ENCODE measurements at places on chromosomes 6 and 20. TPM values are rescaled to one million over a fixed set of nuclear protein-coding genes. Genes with fewer than 3 reads are reported as not detected.

The ZNF451 gene
- total RNA-seq, result 64.9 TPM

The SLC2A10 gene
- not detected for total RNA-seq

The AKAP12 gene
- 0.75 TPM for total RNA-seq

The LHFPL5 gene
- total RNA-seq, result not detected

The DACT2 gene
- total RNA-seq, result 0.91 TPM

The ADGRB3 gene
- not detected for total RNA-seq

The NHLRC1 gene
- 0.30 TPM for total RNA-seq

The GNRH2 gene
- total RNA-seq, result 0.63 TPM

The LRRC73 gene
- not detected for total RNA-seq

The HTR1B gene
- total RNA-seq, result not detected

The GINS1 gene
- 36.5 TPM for total RNA-seq

The ADGRG6 gene
- 0.52 TPM for total RNA-seq

The CRISP3 gene
- not detected for total RNA-seq

The ZNF311 gene
- total RNA-seq, result 0.26 TPM

The THBS2 gene
- total RNA-seq, result not detected

The CRYBG1 gene
- total RNA-seq, result 44.1 TPM

The RRBP1 gene
- 55.7 TPM for total RNA-seq

The KHDC1L gene
- total RNA-seq, result not detected

The GSTA2 gene
- not detected for total RNA-seq

The TREM1 gene
- not detected for total RNA-seq

The ZMYND8 gene
- total RNA-seq, result 45.2 TPM

The POPDC3 gene
- total RNA-seq, result not detected

The GJA10 gene
- 1.3 TPM for total RNA-seq

The ZFAND3 gene
- total RNA-seq, result 34.4 TPM

The HLA-DPA1 gene
- total RNA-seq, result 299 TPM

The RAB44 gene
- total RNA-seq, result not detected

The FLRT3 gene
- total RNA-seq, result not detected

The C20orf204 gene
- 19.0 TPM for total RNA-seq

The NCOA6 gene
- 34.0 TPM for total RNA-seq

The GTF3C6 gene
- total RNA-seq, result 123 TPM

The LINC00237 gene
- not detected for total RNA-seq

The CRIP3 gene
- total RNA-seq, result 0.50 TPM

The GPLD1 gene
- 0.42 TPM for total RNA-seq
